Type B pancreatic cell (in vitro differentiated cells): ENCODE measurements at places on chromosomes 2 and 18.

DNA sequence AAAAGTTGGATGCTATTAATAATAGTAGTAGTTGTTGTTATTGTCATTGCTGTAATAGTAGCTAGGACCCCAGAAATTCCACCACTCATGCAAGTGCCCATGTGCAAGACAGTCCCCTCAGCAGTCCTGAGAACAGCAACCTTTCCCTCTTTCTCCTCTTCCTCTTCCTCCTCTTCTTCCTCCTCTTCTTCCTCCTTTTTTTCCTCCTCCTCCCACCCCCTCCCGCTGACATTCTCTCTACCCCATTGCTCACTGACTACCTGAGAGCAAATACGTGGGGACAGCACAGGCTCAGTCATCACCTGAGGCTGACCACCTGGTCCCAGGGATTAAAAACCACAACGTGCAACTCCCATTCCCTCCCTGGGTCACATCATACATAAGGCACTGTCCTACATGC, 41.8 kb downstream of the SMAD7 start:
- no peak for DNase-seq

DNA sequence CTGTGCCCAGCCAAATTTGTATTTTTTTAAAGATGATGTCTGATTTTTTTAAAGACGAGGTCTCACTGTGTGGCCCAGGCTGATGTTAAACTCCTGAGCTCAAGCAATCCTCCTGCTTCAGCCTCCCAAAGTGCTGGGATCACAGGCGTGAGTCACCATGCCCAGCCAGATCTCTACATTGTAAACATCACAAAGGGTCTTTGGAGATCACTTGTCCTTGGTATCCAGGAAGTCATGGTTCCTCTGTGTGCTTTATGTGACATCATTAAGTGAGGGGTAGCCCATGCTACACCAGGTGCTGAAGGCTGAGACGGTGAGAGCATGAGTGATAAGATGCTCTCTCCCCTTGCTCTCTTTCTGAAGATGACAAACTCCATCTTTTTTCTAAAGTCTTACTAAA, 7.0 kb upstream of the NUP35 start:
- DNase-seq = no peak

- DNase-seq = no peak
Observed at GRCh38 chr2:98088261-98088660, 1.3 kb downstream of the VWA3B start.

GRCh38 chr18:62616331-62616805, 93.5 kb downstream of the ZCCHC2 start:
- DNase-seq = no peak

DNA sequence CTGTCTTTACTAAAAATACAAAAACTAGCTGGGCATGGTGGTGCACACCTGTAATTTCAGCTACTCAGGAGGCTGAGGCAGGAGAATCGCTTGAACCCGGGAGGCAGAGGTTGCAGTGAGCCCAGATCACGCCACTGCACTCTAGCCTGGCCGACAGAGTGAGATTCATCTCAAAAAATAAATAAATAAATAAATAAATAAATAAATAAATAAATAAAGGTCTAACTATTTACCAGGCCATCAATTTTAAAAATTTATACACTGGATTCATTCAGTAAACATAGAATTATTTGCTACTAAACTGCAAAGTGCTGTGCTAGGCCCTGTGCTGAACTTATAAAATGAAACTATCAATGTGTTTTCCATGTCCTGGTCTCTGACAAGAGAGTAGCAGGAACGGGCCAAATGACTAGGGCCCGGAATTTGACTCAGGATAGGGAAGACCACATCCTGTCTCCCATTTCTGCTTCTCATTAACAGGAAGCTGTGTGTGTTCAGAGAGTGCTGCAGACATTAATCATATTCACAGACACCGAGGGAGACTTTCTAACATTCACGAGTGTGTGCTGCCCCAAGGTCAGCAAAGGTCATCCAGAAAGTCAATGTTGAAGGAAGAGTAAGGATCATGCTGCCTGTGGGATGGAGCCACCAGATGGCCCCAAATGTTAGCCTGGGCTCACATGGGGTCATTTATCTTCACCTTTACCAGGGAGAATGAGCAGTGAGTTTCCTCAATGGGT, 95.8 kb downstream of the SPP2 start:
- no peak for DNase-seq

DNA sequence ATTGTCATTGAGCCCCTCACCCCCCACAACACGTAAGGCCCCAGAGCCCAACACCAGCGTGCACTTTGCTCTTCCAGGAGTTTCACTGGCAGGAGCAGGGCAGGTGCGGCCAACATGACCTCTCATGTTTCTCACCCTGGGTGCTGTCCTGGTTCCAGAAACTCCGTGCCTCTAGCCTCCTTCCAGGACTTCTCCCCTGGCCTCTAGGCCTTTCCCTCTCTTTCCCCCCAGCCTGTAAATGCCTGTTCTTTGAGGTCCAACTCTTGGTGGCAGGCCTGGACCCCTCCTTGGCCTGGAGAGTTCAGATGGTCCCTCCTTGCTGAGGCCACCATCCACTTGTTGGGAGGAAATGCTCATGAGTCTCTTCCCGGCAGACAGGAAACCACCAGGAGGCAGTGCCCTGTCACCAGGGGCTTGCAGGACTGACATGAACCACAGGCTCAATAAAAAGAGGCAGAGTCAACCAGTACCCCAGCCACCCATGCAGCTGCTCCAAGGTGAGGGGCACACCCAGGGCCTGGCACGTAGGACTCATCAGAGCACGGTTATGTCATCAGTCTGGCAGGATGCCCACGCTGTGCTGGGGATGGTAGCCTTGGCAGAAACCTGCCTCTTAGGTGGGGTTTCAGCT, 1.5 kb downstream of the MALL start:
- no peak for DNase-seq

- DNase-seq = no peak
Observed at GRCh38 chr18:35458271-35458670, 39.5 kb downstream of the INO80C start.

DNA sequence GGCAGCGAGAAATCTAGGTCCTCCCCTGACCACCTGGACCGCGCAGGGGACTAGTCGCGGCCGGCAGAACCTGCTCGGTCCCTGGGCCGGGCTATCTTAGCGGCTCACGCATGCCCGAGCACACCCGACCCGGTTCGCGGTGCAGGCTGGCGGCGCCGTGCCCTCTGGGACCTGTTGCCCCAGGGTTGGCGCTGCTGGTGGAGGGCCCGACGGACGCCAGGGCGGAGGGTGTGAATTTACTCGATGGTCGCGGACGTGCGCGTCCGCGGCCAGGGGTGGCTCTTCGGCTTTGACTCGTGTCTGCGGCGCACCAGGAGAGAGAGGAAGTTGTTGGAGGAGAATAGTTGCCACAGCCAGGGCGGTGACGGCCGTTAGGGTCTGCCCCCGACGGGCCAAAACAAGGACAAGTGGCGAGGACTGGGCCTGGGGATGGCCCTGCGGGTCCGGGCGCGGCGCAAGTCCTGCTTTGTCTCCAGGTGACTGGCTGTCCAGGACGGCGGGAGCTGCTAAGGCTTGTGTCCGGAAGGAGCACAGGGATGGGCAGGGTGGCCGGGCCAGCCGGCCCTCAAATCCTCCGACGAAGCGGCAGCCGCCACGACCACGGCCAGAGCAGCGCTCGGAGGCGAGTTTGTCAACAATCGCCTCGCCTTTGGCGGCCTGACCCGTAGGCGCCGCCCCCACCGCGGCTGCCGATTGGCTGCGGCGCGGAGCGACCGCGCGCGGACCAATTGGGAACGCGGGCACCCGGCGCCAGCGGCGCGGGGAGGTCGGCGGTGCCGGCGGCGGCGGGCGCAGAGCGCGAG, 1.3 kb downstream of the BCL2L11 start:
- peak; percentile 94 for DNase-seq

DNA sequence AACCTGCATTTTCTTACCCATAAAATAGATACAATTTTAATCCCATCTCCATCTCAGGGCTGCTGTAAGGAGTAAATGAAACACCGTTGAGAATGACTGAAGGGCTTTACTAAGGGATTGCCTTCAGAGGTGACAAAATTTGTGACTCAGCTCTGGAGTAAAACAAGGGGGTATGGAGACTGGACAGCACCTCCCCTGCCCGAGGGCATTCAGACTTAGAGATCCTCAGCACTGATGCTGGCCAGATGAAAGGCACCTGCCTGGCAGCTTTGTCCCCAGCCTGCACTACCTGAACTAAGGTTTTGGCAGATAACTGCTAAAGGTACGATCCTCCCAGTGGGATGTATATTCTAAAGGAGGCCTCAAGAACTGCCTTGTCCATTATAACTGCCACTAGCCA, 105.9 kb upstream of the STPG4 start:
- DNase-seq = no peak

DNA sequence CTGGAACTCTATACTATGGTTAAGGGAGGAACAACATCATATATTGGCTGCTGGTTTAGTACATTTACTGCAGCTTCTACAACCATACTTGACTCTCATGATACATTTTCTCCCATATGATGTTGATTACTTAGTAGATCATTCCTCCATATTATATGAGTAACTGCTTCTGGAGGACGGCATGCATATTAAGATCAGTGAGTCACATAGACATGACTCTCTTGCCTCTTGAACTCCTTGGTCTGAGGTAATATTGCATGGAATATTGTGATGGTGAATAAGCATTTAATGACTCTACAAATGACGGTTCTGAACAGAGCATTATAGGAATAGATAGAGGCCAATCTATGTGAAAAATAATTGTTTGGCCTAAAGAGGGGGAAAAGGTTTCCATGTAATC, 418.8 kb upstream of the SPHKAP start:
- DNase-seq = no peak

DNA sequence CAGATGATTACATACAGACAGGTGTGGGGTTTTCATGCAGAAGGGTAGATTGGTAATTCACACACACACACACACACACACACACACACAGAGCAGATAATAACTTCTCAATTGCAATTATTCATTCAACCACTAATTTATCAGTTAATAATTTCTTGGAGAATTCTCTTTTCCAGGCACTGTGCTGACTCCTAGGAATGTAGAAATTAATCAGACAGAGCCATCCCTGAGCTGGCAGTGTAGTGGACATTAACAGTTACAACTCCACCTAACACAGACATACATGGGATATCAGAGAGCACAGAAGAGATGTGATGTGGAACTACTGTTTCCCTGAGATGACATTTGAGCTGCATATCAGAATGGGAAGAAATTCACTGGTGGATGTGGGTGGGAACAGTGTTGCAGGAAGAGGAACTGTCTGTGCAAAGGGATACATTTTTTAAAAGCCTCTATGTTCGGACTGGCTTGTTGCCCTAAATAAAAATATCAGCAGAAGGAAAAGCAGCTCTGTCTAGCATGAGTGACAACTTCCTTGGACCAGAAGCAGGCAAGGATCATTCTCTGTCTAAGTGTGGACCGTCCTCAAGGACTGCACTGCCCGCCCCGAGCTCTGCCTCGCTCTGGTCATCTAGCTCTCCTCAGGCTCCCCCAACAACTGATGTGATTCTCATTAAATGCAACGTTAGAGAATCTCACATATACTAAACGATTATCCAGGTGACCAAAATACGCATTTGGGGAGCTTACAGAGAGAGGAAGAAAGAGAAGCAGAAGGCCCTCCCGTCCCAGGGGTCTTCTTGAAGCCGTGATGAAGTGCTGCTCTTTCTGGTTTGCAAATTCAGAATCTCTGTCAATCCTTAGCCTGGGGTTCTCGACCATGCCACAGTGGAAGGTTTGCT, 173.4 kb upstream of the TRIB2 start:
- no peak for DNase-seq

DNA sequence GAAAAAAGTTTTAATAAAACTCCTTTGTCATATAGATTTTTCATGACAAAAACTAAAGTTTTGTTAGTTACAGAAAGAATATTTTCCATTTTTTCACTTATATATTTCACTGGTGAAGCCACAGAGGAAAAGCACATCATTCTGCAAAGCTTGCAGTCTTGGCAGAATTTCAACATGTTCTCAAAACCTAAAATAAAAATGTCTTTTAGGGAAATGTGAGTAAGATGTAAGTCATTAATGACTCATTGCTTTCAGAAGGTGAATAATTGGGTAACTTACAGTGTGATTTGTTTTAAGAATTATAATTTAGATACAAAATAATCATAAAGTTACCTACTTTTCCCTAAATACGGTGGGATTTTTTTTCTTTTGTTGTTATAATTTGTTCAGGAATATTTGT, 43.4 kb upstream of the TNFRSF11A start:
- no peak for DNase-seq

- no peak for DNase-seq
Observed at GRCh38 chr2:210445116-210445707, 31.3 kb downstream of the LANCL1 start.

GRCh38 chr2:134402410-134402809, 148.5 kb downstream of the MGAT5 start:
- no peak for DNase-seq

GRCh38 chr2:60230037-60230436, 323.4 kb downstream of the BCL11A start:
- DNase-seq = no peak

DNA sequence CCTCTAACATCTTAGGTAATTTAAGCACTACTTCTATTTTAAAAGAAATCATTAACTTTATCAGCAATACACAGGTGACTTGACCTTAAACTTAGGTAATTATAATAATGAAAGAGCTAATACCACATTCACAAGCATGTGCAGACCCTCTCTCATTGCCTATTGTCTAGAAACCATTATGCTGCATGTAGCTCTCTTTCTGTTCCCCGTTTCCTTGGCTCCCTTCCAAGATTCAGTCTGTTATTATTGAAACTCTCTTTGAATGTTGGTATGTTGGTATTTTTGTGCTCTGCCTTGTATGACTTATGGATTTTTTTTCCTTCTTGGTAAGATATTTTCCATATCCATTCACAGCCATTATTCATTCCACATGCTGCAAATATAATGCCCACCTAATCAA, 201.2 kb downstream of the CDCA7 start:
- DNase-seq = no peak

GRCh38 chr18:36412778-36413177, 115.3 kb downstream of the FHOD3 start:
- no peak for DNase-seq

GRCh38 chr18:766550-766860, 45.5 kb downstream of the YES1 start:
- DNase-seq = no peak

DNA sequence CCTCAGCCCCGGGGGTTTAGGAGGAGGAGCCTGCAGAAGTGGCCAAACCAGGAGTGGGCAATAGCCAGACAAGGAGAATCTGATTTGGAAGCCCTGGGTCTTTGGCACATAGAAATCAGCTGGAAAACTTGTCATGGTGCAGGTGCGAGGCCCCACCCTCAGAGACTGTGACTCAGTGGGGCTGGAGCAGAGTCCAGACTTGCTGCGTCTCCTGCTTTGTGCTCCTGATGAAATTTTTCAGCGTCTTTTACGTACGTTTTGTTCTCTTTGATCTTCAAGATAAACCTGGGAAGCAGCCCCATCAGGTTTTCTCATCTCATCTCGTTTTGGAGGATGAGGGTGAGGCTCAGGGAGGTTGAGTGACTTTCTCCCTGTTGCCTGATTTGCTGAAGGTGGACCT, 114.1 kb downstream of the CABLES1 start:
- DNase-seq = no peak

DNA sequence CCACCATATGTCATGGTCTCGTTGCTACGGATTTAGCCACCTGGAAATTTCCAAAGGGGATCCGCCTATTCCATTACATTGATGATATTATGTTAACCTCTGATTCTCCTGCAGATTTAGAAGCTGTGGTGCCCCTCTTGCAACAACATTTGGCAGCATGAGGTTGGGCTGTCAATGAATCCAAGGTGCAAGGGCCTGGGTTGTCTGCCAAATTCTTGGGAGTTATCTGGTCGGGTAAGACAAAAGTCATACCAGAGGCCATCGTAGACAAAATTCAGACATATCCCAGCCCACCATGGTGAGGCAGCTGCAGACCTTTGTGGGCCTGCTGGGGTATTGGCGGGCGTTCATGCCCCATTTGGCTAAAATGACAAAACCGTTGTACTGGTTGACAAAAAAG, 13.6 kb upstream of the C2orf42 start:
- no peak for DNase-seq
